ENCODE measurements at places on chromosomes 5 and 9.
A peak's percentile ranks its signal among the peaks of the same experiment; 100 is the strongest.

GRCh38 chr5:110258460-110259216, 467.8 kb downstream of the TMEM232 start:
- no peak for DNase-seq

DNA sequence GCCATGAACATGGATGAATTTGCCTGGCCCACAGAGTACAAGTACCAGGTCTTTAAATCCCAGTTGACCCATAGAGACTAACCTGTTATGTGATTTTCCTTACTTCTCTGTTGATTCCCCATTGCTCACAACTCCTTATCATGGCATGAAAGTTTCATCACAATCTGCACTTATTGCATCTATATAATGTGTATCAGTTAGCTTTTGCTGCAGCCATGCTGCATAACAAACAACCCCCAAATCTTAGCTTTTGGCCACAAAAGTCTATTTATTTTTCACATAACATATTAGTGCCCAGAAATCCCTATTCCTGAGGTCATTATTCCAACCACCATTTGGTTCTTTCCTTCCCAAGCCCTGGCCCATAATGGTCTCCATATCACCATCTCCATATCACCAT, 3.7 kb downstream of the GGTA1 start:
- DNase-seq: no peak

GRCh38 chr5:16937503-16938161, 1.5 kb upstream of the MYO10 start:
- no peak for DNase-seq

DNA sequence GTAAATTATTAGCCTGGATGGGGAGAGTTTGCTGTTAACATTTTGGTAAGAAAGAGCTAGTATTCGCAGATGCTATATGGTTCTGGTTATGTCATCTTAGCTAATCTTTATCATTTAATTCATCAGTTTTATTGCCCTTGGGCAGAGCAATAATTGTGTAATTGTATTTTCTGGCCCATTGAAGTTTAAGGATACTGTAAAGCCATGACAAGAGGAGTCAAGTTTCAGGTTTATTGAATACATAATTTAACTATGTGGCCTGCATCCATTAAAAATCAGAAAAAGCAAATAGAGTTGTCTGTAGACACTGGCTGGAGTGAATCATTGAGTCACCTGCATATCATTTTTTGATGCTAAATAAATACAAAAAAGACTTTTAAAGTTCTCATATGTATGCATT, 255.8 kb downstream of the PRELID2 start:
- no peak for DNase-seq

GRCh38 chr5:64519263-64519662, 13.4 kb downstream of the RGS7BP start:
- no peak for DNase-seq

- DNase-seq: no peak
Observed at GRCh38 chr5:87188391-87188790, 79.3 kb upstream of the RASA1 start.

- DNase-seq: no peak
Observed at GRCh38 chr5:156956321-156956720, 6.7 kb downstream of the TIMD4 start.

DNA sequence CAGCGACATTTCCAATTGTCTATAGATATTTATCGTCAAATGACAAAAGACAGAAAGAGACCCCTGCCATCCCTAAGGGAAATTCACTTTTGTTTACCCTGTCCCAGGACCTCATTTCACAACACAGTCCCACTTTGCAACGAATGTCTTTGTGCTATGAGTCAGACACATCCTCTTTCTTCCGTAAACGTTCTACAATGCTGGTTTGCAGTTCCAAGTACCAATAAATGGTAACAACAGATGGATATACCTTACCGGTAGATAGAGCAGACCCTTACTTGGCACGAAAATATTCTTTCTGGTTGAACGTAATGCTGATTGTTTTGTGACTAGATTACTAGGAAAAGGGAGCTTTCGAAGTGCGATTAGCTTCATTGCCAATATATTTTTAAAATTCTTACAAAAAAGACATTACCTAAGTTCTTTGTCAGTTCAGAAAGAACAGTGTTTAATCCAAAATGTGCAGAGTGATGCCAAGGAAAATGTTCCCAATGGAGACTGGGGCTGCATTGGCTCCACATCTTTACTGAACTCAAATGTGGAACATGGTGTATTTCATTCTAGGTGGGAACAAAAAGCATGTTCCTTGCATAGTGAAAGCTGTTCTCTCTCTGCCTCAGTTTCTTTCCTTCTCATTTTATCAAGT, 202.5 kb upstream of the SLC27A6 start:
- DNase-seq: no peak

- no peak for DNase-seq
Observed at GRCh38 chr9:116090030-116090770, 63.4 kb upstream of the PAPPA start.

GRCh38 chr5:5658226-5658625, 235.7 kb downstream of the ICE1 start:
- no peak for DNase-seq

- no peak for DNase-seq
Observed at GRCh38 chr9:98147582-98147981, 28.6 kb upstream of the TRIM14 start.

GRCh38 chr9:81542118-81542889, 147.0 kb downstream of the TLE1 start:
- DNase-seq: no peak

DNA sequence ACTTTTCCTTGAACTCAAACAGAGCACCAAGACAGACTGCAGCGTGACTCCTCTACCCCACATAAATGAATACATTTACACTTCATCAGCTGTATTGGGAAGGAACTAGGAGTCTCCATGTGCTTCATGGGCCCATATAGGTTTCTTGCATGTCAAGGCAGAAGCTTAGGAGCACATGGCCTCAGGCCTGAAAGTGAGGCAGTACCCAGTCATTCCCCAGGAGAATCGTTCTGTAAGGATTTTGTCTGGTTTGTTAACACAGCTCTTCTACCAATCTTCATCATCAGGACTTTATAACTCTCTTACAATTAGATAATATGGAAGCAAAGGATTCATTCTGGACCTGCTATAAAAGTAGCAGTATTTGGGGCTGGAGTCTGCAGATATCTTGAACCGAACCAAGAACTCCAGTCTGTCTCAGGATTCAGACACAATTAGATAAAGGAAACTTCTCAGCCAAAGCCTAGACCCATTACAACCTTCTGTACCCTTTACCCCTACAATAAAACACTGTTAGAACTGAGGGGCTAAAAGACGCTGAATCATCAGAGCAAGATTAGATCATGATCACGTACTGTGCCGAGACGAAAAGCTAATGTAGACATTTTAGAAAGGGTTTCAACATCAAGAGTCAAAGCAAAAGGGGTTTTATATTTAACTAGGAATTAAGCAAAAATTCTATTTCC, 385.5 kb upstream of the SLC30A5 start:
- DNase-seq: no peak

DNA sequence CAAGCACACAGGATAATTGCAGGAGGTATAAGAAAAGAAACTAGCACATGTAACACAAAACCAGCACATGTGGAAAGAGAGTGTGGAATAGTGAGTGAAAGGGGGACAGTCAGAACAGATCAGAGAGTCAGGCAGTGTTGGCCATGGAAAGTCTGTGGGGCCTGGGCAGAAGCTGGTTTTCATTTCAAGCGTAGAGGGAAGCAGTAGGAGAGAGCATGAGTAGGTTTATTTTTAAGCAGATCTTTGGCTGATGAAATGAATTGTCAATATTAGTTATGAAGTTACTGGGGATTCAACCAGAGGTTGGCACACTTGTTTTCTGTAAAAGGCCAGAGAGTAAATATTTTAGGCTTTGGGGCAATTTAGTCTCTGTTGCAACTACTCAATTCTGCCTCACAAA, 283.1 kb downstream of the SMARCA2 start:
- DNase-seq: no peak

- no peak for DNase-seq
Observed at GRCh38 chr5:150068961-150069645, 17.3 kb downstream of the CSF1R start.

- DNase-seq: no peak
Observed at GRCh38 chr5:79857714-79858409, 133.2 kb downstream of the MTX3 start.

DNA sequence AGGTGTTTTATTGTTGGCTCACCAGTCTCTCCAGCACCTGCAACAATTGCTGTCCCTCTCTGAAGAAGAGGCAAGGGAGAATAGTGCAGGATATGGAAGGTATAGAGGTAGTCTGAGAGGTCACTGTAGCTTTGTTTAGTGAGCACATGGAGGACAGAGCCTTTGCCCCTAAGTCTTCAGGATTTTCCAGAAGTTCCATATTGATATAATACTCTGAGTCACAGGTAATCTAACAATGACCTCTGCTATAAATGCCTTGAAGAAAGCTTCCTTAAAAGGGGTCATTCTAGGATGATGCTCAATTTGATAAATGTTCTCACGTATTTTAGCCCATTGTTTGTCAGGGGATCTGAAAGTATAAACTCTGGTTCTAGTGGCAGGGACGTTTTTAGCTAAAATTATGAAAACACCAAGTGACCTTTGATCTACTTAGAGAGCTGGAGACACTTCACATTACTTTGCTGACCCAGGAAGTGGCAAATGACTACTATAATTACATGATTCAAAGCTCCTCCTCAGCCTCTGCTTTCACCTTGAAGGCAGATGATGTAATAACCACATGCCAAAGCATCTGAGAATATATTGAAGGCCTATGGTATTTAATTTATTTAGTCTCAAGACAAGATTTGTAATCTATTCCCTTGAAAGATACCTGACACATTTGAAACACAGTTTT, 366.9 kb upstream of the NUDT12 start:
- DNase-seq: no peak

DNA sequence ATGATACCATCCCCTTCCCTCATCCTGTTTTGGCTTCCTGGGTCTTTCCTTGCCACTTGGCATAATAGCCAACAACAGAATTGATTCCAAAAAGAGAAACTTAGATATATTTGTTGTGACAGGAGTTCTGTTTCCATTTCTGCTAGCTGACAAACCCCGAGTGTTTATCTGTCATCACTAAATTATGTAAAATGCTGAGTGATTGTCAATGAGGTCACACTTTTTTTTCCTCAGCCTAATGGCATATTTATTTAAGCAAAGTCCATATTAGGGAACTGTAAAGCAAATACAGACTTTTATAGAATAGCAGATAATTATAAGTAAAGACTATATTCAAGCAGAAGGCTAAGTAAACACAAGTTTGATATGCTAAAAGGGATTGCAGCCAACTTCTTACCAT, 64.0 kb downstream of the RGS7BP start:
- no peak for DNase-seq

DNA sequence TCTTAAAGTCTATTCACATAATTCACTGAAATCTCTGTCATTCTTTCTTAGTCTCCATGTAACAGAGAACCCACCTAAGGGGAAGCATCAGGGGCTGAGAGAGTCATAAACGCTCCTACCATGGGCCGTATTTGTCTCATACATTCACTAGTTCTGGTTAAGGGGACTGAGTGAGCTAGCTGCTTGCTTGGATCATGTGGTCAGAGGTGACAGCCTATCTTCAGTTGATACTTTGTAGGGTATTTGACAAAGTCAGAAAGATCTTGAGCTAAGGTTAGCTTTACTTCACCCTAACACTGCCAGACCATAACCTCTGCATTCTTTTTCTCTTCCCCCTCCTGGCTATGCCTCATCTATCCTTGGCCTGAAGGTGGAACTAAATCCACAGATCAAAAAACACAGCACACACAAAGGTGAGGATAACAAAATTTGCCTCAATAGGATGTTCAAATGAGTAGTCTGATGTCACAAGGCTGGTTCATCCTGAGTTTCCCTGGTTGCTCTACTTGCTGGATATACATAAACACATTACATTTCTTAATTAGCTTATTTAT, 66.5 kb downstream of the MARCHF3 start:
- DNase-seq: no peak

- peak; percentile 38 for DNase-seq
Observed at GRCh38 chr9:137227054-137227852, at the start of gene RNF224. RNF224 (plus strand) TSS chr9:137227502; CDS start chr9:137228336, 834 bp downstream.

GRCh38 chr5:2525351-2525750, 226.1 kb downstream of the IRX2 start:
- no peak for DNase-seq

- no peak for DNase-seq
Observed at GRCh38 chr9:76352026-76352620, 42.1 kb downstream of the RFK start.

DNA sequence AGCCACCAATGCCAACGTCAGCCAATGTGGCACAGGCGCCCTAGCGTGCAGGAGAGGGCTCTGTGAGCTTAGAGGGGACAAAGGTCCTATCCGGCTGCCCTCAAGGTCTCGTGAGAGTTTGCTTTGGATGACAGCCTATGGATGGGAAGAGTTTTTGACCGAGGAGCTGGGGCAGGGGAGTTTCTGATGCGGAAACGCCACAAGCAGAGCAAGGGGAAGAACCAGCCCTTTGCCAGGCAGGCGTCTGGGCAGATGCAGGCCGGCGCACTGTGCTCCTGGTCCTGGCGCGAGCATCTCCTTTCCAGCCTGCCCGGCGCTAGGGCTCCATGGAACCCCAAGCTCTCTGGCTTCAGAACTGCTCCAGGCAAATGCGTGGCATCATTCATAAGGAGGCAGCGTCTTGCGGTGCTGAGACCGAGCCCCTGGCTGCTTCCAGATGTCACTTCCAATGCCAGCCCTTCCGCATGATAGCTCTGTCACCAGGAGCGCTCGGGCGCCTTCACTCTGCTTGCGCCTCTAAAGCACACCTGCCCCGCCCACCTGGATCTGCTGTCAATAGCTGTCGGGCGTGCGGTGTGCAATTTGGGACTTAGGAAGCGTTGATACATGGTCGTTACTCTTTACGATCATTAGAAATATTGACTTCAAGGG, 374.9 kb upstream of the IRX1 start:
- no peak for DNase-seq

- no peak for DNase-seq
Observed at GRCh38 chr5:109484597-109484996, 74.8 kb upstream of the PJA2 start.

- no peak for DNase-seq
Observed at GRCh38 chr9:18007621-18008020, 428.8 kb downstream of the SH3GL2 start.

GRCh38 chr9:35560625-35561337, 44.3 kb upstream of the TESK1 start:
- DNase-seq: no peak

- DNase-seq: no peak
Observed at GRCh38 chr5:113759505-113759904, 246.0 kb downstream of the YTHDC2 start.

DNA sequence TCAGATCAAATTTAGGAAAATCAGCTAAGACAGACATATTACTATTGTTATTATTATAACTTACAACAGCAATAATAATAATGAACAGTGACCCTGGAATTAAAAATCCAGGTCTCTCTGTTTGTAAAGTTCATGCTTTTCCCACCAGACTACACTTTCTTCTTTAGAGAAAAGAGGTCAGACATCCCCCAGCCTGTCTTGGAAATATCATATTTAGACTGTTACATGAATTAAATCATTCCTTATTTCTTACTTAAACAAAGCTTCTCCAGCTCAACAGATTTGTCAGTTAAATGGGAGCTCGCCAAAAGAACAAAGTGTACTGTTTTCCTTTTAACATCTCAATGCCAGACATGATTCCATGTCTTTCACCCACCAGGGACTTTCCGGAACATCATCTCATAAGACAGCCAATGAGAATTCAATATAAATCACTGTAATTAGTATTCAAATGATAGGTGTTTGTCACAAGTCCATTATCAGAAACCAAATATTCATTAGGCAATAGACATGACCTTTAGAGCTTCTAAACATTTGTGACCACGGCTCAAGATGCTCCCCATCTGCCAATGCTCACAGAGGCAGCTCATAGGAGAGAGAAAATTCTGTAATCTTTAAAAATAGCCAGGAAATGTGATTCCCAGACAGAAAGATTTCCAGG, 351.9 kb downstream of the ENC1 start:
- DNase-seq: no peak

Measured in AG04450 (cell line).